ENCODE measurements at places on chromosomes 13 and 19.
A peak's percentile ranks its signal among the peaks of the same experiment; 100 is the strongest.

DNA sequence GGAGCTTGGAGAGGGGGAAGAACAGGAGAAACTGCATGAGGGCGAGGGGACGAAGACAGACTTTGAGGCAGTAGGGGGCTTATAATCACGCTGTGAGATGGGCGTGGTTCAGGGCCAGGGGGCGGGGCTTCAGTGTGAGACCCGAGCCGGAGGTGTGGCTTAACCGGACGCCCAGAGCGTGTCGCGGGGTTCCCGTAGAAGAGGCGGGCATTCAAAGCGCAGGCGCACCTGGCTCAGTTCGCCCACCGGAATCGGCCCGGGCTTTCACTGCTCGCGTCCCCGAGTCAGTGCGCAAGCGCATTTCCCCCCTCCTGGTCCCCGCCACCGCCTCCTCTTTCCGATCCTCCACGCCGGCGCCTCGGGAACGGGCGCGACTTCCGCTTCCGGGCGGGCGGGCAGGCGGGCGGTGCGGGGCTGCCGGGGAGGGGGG lies 225 bp upstream of the ZNF865 start:
- DNase-seq: peak; percentile 98

GRCh38 chr13:50408068-50408467 lies 392.8 kb downstream of the KCNRG start:
- DNase-seq: no peak

GRCh38 chr13:50074843-50075242 lies 59.6 kb downstream of the KCNRG start:
- no peak for DNase-seq

DNA sequence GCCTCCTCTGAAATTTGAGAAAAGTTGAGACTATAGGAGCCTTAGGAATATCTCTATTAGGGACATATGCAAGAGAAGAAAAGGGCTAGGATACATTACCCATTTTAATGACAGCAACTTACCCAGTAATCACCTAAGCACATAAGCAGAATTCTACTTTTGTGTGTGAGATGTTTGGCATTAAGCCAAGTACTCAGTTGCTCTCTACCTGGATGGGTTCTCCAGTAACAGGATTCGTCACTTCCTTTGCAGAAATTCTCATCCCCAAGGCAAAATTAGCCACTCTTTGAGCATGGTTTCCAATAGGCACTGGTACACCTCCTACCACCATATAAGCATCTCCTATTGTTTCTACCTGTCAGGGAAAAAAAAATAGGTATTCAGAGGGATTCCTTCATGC lies 95.1 kb downstream of the C13orf42 start:
- DNase-seq: no peak

- no peak for DNase-seq
Observed at GRCh38 chr13:71210861-71211260, 656.1 kb downstream of the DACH1 start.

- no peak for DNase-seq
Observed at GRCh38 chr13:100131863-100132574, 43.1 kb downstream of the PCCA start.

- no peak for DNase-seq
Observed at GRCh38 chr19:43688059-43688701, 18.2 kb upstream of the PLAUR start.

- peak; percentile 65 for DNase-seq
Observed at GRCh38 chr19:18589380-18590272, 1.0 kb downstream of the REX1BD start.

DNA sequence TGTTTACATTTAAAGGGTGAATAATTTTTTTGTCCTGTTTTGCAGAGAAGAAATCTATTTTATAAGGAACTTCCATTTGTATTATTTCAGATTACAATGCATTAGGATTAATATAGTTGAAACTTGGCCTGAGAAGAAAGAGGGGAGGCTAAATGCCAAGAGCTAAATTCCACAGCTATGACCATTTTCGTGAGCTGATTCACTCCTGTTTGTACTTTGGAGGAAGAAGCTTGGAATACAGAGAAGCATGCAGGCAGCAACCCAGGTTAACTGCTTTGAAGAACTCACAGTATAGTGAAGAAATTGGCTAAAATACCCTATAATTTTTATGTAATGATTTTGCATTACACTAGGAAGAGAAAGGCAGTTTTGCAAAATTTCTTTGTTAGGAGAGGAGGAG lies 309.4 kb upstream of the KLF12 start:
- DNase-seq: no peak

DNA sequence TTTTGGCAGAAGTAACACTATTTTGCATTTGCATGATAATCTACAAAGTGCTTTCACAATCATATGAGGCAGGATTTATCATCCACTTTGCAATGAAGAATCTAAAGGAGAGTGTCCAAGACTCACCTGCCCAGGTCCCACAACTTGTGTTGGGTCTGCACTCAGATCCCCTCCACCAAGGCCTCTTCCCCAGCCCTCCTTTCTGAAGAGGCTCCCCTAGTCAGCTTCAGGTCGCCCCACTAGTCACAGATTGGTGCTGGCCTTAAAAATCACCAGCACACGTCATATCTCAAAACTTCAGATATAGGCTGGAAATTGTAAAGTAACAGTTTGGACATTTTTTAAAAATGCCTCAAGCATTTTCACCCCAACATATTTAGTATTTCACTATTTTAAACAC lies 17.5 kb downstream of the ATP7B start:
- DNase-seq: no peak

DNA sequence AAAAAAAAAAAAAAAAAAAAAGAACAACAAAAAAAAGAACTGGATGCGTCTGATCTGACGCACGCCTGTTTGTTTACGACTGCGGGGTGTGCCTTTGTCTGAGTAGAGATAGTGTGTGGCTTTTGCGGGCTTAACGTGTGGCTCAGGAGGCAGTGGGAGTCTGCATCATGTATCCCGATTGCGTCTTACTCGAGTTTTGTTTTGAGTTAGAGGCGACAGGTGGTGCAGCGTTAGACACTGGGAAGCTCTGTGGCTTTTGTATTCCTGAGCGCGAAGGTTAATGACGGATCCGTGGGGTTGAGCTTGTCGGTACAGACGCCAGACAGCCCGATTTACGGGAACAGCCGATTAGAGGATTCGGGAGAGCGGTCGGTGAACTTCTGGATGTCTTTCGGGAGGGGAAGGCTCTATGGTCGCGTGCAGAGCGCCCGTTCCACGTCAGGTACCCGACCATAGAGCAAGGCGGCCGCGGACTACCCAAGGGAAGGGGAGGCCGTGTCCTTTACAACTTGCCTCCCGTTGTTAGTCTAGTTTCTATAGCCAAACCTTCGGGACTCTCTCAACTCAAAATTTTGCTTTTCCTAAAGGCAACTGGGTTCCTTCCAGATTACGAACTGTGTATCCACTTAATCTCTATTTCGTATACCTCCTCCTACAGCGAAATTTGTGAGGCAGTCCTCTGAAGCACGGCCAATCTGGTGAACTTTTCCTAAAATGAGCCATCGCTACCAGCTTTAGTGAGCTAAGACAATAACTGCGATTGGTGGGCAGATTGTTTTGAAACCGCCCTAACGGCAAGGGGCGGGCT lies 926 bp upstream of the HNRNPUL1 start:
- peak; percentile 73 for DNase-seq

- DNase-seq: no peak
Observed at GRCh38 chr13:20129076-20129475, 31.8 kb downstream of the GJA3 start.

- DNase-seq: no peak
Observed at GRCh38 chr13:30943881-30944280, 11.4 kb downstream of the TEX26 start.

- DNase-seq: no peak
Observed at GRCh38 chr13:52004511-52005170, 6.6 kb downstream of the ATP7B start.

DNA sequence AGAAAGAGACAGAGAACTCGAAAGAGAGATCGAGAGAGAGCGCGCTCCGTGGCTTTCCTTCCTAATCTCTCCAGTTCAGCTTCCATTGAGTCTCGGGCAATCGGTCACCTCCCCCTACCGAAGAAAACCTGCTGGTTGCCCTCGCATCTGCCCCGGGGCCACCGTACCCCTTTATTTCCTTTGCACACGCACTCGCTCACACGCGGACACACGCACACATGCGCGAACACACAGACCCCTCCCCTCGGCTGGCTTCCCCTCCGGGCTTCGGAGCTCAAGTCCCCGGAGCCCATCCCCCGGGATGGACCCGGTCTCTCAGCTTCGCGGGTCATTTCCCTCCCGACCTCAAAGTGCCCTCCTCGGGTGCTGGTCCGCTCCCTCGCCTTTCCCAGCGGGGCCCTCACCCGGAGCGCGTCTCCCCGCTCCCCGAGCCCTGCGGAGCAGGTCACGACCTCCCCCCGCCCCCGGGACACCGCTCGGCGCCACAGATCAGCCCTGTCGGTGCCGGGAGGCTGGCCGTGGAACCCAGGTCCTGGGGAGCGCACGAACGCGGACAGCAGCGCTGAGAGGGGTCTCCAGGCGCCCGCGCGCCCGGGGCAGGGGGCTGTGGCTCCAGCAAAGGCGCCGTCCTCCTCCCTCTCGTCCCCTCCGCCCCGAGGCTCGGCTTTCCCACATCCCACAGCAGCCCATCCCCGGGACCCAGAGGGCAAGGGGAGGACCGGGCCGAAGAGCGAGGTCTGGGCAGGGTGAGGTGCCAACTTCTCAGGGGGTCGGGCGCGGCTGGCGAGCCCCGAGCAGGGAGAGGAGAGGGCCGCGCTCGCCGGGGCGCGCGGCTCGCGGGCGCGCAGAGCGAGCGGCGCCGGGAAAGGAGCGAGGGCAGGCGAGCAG lies 1.8 kb downstream of the DACH1 start:
- no peak for DNase-seq

GRCh38 chr13:110208116-110208515 lies 98.8 kb downstream of the COL4A1 start:
- DNase-seq: no peak

- DNase-seq: no peak
Observed at GRCh38 chr13:113488283-113488682, 2.2 kb downstream of the DCUN1D2 start.

DNA sequence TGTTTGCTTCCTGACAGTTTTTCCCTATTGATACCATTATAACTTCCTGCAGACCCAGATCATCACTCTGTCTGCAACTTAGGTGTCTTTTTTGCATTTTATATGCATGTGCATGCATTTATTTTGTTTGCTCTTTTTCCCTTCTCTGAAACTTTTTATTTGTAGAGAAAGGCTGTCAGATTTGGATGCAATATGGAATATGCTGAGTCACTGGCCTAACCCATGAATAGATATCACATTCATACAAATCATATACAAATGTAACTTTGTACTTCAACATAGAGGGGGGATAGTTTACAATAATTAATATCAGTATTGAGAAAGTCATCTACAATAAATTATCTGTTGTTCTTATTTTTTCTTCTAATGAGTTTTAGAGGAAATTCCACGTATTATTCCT lies 1465.0 kb downstream of the EFNB2 start:
- DNase-seq: no peak

- no peak for DNase-seq
Observed at GRCh38 chr13:98721825-98722510, 30.5 kb downstream of the SLC15A1 start.

GRCh38 chr19:1285737-1286360 lies at the start of gene EFNA2:
Gene EFNA2 (plus strand): TSS chr19:1285873. CDS start chr19:1286169, 296 bp downstream.
- DNase-seq: no peak

DNA sequence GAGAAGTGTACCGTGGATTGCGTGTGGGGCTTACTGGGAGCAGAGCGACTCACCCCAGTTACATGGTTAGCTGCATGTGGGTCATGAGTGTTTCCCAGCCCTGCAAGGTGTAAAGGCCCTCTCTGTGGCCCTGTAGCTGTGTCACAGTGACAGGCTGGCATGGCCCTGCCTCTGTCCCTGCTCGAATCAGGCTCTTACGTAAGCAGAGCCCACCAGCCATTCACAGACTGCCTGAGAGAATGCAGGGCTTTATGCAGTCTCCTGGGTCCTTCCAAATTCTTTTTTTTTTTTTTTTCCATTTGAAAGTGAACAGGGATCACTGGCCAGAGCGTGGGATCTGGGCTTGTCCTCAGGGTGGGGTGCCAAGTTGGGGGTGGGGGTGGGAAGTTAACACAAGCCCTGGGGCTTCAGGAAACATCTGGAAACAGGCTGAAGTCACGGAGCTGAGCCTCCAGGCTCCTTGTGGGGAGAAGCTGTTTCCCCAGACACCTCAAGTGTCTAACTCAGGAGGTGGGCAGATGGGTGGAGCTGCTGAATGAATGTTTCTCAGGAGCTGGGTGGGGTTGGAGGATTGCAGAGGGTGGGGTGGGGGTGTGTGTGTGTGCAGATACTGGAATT lies 13.4 kb downstream of the TECR start:
- no peak for DNase-seq

- no peak for DNase-seq
Observed at GRCh38 chr19:6891761-6892385, 4.5 kb downstream of the ADGRE1 start.

- DNase-seq: no peak
Observed at GRCh38 chr13:31965361-31966066, 66.1 kb upstream of the FRY start.

- no peak for DNase-seq
Observed at GRCh38 chr13:27572234-27572901, 48.0 kb downstream of the LNX2 start.

GRCh38 chr13:46176756-46177155 lies 5.2 kb downstream of the LCP1 start:
- DNase-seq: no peak

- DNase-seq: no peak
Observed at GRCh38 chr13:36417331-36417730, 15.0 kb upstream of the CCNA1 start.

- DNase-seq: no peak
Observed at GRCh38 chr13:36829753-36830152, 10.7 kb downstream of the RFXAP start.

GRCh38 chr13:92823059-92823458 lies 403.5 kb upstream of the GPC6 start:
- no peak for DNase-seq

DNA sequence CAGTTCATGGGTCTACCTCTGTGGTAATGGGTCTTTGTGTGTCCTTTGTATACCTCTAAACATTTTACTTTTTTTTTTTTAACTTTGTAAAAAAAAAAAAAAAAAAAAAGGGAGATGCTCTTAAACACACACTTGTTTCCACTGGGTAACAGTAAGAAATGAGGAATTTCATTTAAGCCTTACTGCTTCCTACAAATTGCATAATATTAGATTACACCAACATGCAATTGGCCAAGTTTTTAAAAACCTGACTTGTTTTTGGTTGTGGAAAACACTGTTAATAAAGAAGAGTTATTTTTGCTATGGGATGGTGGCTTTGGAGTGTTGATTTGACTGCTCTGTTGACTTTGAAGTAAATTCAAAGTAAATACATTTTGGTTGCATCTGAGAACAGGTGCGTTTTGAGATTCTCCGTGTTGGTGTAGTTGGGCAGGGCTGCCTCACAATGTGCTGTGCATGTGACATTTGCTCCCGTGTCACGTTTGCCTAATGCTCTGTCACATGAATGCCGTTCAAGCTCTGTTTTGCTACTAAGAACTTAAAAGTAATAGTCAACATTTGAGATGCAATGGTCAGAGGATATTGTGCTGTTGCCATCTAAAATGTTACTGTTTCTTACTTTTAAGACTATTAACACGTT lies 202.4 kb downstream of the LMO7 start:
- no peak for DNase-seq

DNA sequence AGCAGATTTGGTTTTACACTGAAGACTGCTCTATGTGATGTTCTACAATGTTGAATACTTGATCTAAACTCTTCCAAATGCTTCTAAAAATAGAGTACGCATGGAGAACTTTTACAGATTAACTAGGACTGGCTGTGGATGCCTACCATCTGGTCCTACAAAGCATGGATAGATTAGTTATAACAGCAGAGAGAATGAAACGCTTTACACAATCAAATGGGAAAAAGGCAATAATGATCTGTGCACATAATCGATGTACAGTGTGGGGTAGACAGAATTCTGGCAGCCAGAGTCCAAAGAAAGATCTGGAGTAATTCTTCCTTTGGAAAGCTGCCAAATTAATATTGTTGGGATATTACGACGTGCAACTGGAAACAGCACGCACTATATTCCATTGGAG lies 1885.5 kb upstream of the PRR20A start:
- DNase-seq: no peak
